ENCODE measurements at places on chromosomes 2 and 18.

- DNase-seq, result no peak
Measured at GRCh38 chr2:171895786-171896185, 1.7 kb upstream of the SLC25A12 start.

DNA sequence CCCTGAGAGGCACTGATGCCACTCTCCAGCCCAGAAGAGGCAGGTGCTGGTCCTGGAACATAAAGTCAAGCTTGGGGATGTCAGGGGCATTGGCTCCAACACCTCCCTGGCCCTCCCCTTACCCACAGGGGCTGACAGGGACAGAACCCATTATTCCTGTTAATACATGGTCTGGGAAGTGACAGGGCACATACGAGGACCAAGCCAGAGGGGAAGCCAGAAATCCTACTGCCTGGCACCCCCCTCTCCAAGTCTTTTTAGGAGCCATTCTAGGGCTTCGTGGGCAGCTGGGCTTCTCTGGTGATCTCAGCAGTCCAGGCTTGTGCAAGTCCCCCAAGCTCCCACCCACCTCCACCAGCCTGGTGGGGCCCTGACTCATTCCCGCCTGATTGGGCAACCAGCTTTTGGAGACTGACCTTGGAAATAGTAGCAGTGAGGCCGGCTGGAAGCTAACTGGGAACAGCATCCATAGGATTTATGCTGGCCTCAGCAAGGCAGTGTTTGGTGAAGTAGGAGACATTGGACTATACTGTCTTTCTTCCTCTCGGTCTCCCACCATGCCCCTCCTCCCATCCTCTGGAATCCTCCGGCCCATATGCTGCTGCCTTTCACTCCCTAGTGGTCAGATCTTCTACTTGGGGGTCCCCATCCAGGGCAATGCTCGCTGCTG, 86.4 kb upstream of the HK2 start:
- DNase-seq, result no peak

GRCh38 chr2:150679456-150680120, 192.1 kb upstream of the RND3 start:
- no peak for DNase-seq

DNA sequence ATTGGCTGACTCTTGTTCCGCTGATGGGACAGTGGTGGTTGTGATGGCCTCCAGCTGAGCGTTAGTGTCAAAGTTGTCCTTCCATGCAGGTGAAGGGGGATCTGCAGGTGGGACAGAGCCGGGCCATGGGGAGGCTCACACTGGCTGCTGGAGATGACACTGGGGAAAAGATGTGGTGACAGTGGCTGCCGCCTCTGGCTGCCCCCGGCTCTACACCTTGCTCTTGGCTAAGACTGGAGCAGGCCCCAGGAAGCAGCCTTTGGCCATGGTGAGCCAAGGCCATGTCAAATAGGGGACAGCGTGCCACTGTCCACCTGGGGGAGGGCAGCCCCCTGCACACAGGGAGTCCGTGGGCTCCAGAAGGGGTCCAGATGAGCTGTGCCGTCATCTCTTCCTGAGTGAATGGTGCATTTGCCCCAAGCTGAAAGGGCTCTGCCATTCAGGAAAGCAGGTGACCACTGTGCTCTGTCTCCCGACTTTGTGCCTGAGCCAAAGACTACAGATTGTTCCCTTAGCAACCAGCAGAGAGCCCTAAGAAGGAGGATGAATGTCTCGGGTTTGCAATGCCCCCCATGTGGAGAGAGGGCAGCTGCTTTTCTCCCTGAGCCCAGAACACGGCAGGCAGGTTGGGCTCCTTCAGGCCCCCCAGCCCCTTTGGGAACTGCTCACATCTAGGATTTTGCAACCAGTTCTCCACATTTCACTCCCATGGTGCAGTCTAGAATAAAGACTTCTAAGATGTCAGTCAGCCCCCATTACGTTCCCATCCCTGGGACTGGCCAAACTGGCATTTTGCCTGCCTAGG, 79.1 kb upstream of the BCL2L11 start:
- DNase-seq, result no peak

GRCh38 chr2:31192396-31192795, 24.9 kb downstream of the CAPN14 start:
- no peak for DNase-seq

GRCh38 chr2:106011380-106011779, 182.7 kb downstream of the UXS1 start:
- DNase-seq, result peak; percentile 50

Measured in lung microvascular endothelial cell (primary cell).